Neural progenitor cell (in vitro differentiated cells): ENCODE measurements at places on chromosomes 2 and 18.

GRCh38 chr2:130985206-130985780 lies 108.0 kb downstream of the FAM168B start:
- no peak for DNase-seq

DNA sequence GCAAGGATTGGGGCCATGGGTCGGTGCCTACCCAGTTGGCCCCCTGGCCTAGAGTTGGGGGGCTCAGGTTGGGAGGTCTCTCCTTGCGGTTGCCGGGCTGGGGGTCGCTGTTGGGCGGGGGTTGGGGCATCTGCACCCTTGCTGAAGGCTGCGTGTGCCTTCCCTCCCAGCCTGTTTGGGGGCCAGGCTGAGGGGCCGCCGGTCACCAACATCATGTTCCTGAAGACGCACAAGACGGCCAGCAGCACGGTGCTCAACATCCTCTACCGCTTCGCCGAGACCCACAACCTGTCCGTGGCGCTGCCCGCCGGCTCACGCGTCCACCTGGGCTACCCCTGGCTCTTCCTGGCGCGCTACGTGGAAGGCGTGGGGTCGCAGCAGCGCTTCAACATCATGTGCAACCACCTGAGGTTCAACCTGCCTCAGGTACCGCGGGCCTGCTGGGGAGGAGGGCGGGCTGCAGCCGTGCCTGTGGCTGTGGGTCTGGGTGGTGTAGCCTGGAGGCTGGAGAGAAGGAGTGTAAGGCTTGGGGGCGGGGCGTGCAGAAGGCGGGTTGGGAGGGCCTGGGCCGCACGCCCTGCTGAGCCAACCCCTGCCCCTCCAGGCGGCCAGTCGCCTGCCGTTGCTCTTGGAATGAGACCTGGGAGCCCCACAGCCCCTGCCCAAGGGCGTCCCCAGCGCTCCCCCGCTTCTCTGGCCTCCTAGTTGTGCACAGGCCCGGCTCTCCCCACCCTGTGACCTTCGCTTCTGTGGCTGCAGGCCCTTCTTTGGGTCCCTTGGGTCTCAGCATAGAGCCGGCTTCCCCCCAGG lies 7.2 kb upstream of the NEU4 start:
- DNase-seq = no peak

- DNase-seq = no peak
Observed at GRCh38 chr2:69973335-69973735, 11.9 kb upstream of the ASPRV1 start.

DNA sequence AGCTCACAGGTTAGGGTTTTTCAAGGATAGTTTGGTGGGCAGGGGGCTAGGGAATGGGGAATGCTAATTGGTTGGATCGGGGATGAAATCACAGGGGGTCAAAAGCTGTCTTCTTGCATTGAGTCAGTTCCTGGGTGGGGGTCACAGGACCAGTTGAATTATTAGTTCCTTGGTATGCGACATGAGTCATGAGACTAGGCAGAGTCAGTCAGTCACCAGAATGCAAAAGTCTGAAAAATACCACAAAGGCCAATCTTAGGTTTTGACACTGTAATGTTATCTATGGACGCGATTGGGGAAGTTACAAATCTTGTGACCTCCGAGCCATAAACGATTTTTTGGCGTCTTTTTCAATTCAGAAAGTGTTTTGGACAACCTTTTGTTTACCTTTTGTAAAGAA lies 101.2 kb downstream of the ZNF519 start:
- no peak for DNase-seq

- DNase-seq = no peak
Observed at GRCh38 chr2:902584-902983, 48.1 kb upstream of the SNTG2 start.

- DNase-seq = no peak
Observed at GRCh38 chr18:75679331-75679730, 251.8 kb upstream of the SMIM21 start.

DNA sequence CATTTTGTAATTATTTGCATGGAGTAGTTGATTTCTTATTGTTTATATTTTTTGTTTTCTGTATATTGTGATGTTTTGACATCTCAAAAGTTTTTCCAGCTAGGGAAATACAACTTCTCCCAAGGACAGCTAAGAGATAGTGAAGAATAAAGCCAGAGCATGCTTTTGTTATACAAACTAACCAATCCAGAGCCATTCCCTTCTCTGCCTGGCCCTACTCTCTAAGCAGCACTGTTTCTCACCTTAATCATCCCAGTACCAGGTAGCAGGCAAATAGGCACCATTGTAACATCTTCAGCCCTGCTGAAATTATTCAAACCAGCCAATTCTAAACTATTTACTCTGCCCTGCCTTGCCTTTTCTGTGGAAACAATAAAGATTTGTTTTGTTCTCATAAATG lies 1063.4 kb upstream of the CHAC2 start:
- no peak for DNase-seq

DNA sequence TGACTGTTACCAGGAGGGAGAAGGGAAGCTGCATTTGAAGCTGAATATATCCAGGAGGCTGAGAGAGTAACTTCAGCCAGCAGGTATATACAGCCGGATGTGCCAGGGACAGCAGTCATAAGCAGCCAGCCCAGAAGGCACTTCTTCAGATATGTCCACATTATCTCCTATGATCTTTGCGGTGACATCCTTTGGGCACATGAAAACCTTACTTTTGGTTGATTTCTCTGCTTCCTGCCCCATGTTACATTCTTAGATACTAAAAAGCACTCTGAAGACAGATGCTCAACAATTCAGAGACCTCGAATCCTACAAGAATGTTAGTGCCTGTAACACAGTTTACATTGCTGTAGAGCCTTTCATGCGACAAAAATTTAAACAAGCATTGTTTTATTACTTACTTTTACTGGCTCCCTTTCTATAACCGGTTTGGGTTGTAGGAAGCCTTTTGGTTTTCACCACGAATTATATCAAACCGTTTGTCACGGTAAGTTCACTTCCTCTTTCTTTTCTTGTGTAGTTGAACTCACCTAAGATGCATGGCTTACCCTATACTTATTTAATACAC lies 50.3 kb upstream of the TLK1 start:
- DNase-seq = no peak

DNA sequence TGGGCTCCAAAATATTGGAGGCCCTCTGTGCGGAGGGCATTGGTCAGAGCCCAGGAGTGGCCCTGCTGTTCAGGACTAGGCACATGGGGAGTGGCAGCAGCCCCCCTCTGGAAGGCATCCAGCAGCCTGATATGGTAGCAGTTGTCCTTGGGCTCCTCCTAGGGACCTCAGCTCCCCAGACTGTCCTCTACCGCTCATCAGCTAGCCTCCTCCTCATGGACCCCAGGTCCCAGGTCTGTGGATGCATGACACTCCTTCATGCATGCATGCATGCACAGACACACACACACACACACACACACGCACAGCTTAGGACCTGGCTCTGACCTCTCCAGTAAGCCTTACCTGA lies 15.4 kb upstream of the ATP6V1B1 start:
- no peak for DNase-seq

GRCh38 chr2:42639340-42640077 lies 71.1 kb downstream of the MTA3 start:
- no peak for DNase-seq

- no peak for DNase-seq
Observed at GRCh38 chr2:182792441-182792840, 74.0 kb downstream of the FRZB start.

- no peak for DNase-seq
Observed at GRCh38 chr2:29017716-29018435, 36.8 kb downstream of the TOGARAM2 start.

GRCh38 chr2:230043461-230043860 lies 25.3 kb downstream of the SLC16A14 start:
- DNase-seq = no peak

DNA sequence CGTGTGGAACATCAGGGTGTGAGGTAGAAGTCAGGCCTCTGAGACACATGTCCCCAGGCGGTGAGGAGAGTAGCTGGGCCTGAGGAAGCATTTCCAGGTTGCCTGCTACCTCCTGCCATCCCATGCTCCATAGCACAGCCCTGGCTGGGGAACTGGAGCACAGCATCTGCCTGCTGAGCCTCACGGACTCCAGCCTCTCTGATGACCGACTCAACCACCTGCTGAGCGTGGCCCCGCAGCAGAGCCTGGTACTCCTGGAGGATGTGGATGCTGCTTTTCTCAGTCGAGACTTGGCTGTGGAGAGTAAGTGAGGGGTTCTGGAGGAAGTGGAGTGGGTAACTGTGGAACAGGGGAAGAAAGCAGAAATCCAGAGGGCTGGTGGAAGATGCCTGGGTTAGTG lies 2.9 kb downstream of the BCS1L start:
- no peak for DNase-seq

DNA sequence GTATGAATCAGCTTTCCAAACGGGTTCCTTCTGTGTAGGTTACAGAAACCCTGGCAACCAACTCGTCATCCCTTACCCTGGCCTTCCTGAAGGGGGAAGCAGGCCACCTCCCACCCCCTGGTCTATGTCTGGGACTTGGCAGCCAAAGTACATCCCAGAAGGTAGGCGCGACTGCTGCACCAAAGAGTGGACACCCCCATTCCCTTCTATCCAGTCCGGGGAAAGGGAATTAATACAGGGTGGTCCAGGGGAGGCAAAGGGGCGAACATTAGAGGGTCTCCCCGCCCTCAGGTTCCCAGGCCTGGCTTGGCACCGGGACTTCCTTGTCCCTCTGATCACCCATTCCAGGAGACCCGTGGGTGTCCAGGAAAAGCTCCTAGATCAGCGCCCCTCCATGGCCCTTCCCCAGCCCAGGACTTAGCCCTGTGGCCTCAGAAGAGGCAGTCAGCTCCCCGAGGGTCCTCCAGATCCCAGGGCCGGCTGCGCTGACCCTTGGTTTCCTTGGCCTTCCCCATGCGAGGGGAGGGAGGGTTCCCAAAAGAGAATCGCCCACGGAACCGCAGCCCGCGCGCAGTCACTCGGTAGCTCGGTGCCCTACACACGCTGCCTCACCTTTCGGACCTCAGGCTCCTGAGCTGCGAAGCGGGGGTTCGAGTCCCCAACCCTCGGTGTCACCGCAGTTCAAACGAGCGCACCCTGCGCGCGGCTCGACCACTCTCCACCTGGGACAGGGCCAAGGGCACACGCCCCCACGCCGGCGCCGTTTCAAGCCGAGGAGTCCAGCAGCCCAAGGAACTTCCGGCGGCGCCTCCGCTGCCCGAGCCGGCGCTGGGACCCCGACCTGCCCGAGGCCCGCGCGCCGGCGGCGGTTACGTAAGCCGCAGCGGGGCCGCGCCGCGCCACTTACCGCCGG lies at the start of gene PER2:
PER2 (minus strand) TSS at position 874 of the 913 bp plus-strand sequence. CDS start 10,674 bp downstream, outside the sequence.
- peak; percentile 52 for DNase-seq

- DNase-seq = no peak
Observed at GRCh38 chr18:11981192-11981542, at the start of gene IMPA2. Gene IMPA2, plus strand, starts transcription at chr18:11981507. Its CDS starts 163 bp downstream, at chr18:11981670.
